ENCODE measurements at places on chromosomes 2 and 18.

- DNase-seq, result no peak
These were observed 224.8 kb upstream of the NRXN1 start for GRCh38 chr2:51256736-51257135.

DNA sequence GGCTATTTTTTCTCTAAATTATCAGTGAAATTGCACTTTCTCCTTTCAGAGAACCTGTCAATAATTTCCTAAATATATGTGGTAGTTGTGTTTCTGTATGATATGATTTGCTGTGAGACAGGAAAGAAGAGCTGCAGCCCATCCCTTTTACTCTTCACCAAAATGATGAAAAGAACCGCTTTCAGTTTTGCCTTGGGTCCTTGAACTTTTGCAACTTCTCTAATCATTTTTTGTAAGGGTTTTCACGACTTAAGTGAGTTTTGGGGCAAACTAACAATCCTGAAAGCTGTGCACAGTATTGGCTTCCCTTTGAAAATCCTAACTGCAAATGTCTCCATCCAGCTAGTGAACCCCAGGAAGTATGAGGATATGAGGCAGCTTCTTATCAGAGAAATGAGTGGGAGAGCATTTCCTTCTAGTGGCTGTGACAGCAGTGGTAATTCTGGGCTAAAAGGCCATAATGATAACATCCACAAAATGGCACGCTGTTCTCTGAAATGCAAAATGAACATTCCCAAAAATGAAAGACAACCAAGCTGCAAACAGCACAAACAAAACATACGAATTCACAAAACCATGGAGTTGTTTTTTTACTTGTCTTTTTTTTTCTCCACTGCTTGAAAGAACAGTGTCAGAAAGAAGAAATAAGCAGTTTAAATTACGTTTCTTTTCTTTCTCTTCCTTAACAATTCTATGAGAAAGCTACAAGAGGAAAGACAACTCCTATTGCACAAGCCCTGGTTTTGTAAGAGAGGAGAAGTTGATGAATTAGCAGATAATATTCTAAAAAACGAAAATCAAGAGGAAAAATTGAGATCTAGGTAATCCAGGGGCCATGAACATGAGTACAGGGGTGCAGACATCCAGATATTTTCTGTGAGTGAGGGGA lies 1291.6 kb upstream of the ZEB2 start:
- no peak for DNase-seq

- DNase-seq, result no peak
These were observed 632 bp downstream of the AFTPH start for GRCh38 chr2:64524604-64525316.

DNA sequence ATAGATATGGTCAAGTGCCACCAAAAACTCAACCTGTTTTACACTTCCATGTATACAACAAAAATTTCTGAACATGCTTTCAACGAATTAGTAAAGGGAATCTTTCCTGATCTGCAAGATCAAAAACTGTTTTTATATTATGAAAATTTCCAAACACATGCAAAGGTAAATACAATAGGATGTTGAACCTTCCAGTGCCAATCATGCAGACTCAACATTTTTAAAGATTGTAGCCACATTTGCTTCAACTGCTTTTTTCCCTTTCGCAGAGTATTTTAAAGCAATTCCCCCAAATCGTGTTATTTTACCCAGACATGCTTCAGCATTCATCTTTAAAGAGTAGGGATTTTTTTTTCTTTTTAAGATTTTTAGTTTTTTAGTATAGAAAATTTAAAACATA lies 40.3 kb downstream of the UBR3 start:
- no peak for DNase-seq

DNA sequence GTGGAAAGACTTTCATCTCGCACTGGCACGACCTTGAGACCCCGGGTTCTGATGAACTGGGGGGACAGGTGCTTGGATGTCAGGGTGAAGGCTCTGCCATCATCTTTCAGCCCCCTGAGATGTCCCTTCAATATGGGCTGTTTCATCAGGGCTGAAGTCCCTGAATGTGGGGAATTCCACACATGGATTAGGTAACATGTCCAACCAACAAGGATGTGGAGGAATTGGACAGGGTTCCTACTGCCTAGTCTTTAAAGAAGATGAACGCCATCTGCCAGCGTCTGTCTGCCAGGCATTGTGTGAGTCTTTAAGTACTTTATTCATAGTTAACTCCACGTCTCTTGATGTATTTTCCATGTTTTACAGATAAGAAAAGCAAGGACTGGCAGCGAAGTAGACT lies 5.9 kb upstream of the GRHL1 start:
- no peak for DNase-seq
